ENCODE measurements at places on chromosomes 3 and 15.
A peak's percentile ranks its signal among the peaks of the same experiment; 100 is the strongest.

DNA sequence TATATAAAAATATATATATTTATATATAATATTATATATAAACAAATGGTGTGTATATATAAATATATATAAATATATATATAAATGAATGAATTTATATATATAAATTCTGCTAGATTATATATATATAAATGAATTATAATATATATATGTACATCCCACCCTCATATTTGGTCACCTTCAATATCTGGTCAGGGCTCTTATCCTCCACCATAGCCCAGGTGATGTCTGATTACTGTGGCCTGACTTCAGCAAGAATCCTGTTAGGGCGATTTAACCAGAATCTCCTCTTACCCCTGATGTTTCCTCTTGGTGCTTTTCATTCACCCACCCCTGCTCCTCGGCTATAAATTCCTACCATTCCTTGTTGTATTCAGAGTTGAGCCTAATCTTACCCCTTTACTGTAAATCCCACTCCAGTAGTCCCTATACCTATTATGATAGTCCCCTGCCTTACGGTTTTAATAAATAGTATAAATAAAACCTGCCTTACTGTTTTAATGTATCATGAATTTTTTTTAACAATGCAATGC is 439.6 kb downstream of the PLOD2 start:
- no peak for DNase-seq

DNA sequence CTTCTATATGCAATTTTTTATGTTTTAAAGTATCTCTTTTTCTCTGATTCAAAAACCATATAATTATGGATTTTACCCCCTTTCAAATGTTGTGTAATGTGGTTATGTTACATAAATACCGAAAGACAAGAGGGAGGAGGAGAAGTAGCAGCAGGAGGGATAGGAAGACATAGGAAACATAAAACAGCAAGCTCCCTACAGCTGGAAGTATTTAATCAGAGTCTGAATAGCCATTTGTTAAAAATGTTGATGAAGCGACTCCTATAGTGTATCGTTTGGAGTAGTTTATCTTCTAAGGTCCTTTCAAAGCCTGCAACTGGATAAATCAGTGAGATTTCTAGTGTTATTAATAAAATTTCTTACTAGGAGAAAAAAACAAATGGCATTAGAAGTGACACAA is 598.1 kb upstream of the GOLIM4 start:
- DNase-seq = no peak

DNA sequence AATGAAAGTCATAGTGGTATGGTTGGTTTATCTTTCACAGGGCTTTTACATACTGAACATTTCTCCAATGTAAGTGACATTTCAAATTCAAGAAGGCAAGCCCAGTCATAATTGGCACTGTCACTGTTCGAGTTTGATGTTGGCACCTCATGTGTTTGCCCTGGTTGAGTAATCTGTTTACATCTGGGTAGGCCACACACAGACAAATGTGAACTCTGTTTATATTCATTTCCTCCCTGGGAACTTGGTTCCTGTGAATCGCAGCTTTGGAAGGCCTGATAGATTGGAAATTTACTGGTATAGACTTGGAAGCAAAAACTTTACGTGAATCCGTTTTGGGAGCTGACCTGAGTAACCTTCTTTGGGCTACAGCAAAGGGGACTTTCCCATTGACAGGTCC is 395.2 kb upstream of the AZI2 start:
- DNase-seq = no peak

- DNase-seq = peak; percentile 50
Observed at GRCh38 chr3:187286467-187287059, 5.0 kb downstream of the MASP1 start.

DNA sequence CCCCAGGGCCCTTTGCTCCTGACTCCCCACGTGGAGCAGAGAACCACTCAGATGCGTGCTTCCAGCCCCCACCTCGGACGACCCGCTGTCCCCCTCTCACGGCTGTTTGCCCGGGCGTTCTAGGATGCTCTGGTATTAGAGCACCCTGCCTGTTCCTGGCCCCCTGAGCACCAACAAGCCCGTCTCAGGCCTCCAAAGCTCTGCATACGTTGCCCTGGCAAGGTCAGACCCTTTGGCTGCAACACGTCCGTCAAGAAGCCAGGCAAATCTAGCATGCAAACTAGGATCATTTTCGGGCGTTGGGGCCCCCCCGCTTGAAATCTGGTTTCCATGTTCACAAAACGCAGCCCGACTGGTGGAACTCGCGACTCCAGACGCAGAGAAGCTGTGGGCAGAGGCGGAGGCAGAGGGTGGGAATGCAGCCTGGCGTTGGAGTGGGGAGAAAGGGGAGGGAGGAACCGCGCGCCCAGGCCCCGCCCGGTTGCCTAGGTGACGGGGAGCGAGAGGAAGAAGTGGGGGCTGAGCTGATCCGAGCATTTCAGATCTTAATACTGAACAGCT is 86.2 kb upstream of the PIAS1 start:
- peak; percentile 68 for DNase-seq

DNA sequence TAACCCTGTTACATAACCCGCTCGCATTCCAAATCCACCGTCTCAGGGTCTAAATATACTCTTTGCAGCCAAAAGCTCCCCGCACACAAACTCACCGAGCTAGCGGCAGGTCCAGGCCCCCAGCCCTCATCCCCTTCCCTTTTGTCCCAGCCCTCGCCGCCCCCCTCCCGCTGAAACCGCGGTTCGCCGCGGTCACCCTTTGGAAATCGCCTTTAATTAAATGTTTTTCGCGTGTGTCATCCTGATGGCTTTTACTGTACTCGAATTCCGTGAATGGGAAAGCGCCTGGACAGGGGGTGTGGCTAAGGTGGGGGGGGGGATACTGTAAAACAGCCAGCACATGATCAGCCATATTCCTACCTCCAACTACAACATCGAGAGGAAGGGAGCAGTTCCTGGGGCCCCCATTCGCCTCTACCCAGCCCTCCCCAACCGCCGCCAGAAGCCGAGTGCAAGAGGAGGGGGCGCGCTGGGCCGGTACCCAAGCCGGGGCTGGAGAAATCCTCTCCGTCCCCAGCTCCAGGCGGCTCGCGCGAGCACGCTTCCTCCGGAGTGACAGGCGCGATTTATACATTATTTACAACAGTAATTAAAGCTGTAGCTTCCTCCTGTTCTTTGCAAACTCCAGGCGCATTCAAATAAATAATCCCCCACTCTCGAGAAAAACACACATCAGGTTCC is 1.7 kb downstream of the RORA start:
- no peak for DNase-seq

DNA sequence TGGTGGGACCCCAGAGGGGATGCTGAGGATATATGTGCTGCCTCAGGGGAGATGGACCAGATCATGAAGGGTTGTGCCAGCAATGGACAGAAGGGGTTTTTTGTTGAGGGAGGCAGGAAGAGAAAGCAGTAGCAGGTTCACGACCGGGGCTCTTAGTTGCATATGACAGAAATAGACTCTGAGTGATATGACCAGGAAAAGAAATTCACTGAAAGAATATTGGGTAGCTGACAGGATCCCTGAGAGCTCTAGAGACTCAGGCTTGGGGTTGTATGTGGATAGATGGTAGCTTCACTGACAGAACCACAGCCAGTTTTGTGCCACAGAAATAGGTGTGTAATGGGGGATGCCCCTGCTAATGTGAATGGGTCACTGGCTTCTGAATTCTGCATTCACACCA is 241.6 kb downstream of the ZNF621 start:
- no peak for DNase-seq

- DNase-seq = no peak
Observed at GRCh38 chr3:126309861-126310655, 47.1 kb downstream of the KLF15 start.

- no peak for DNase-seq
Observed at GRCh38 chr3:105137911-105138310, 228.8 kb upstream of the ALCAM start.

GRCh38 chr3:152858170-152858800 is 23.4 kb downstream of the P2RY1 start:
- DNase-seq = peak; percentile 42

- no peak for DNase-seq
Observed at GRCh38 chr15:96344060-96344705, 13.7 kb downstream of the NR2F2 start.

DNA sequence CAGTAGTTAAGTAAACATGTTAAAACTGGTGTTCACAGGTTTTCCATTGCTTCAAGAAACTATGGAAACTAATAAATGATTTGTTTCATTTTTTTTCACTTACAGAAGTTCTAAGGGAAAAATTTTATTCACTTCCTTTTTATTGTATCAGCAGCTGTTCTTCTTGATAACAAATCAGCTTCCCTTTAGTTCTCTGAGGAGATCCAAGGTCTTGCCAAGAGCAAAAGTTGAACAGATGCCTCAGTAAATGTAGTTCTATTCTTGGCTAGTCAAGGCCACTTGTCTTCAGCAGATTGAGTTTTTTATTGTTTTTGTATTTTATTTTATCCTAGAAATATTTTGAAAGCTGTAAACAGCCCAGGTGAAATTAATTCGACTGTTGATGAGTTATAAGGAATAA is 41.8 kb downstream of the KCNH8 start:
- no peak for DNase-seq

DNA sequence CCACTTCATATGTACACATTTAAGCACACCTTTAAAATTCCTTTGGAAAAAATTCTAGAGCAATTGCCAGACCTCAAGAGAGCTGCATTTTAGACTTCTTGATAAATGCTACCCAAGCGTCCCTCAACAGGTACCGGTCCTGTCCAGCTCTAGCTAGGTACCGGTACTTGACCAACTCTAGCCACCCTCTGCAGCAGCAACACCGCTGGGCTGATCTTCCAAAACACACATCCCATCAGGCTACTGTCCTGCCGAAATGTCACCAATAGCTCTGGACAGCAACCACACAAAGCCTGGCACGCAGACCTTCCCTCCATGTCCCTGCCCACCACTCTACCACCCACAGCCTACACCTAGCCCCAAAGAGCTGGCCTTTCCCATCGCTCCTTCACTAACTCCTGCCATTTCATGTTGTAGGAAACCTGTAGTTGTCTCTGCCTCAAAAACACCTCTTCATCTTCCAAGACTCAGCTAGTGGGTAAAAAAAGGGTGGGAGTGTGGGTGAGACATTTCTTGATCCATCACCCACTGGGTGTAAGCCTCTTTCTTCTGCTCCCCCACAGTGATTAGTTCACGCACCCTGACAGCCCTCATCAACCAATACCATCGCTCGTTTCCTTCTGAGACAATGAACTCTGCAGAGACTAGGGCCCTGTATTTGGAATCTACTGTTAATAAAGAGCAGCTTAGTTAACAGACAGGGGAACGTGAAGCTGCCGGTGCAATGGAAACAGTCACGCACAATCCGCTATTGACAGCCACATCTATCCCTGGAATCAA is 6.8 kb downstream of the CHSY1 start:
- no peak for DNase-seq

DNA sequence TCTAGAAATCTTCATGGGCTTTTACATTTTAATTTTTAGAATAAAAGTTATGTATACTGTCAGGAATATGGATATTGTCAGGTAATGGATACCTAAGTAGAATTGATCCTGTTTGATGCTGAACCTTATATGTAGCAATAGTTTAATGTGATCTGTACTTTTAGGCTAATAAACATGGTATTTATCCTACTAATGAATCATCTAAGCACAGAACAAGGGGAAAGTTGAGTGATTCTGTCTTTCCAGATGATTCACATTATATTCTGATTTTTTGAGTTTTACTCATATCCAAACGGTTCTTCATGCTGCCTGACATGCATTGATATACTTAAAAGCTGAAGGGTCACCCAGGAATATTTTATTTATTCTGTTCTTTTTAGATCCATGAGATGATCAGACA is 34.5 kb downstream of the FANCI start:
- no peak for DNase-seq

GRCh38 chr15:51966192-51966591 is 5.4 kb downstream of the LEO1 start:
- DNase-seq = no peak

Measured in suppressor macrophage treated with lipopolysaccharide for 1 hour (primary cell).